ENCODE measurements at places on chromosomes 5 and 9.

GRCh38 chr5:176748967-176749935, 61.1 kb upstream of the UNC5A start:
- DNase-seq: no peak

DNA sequence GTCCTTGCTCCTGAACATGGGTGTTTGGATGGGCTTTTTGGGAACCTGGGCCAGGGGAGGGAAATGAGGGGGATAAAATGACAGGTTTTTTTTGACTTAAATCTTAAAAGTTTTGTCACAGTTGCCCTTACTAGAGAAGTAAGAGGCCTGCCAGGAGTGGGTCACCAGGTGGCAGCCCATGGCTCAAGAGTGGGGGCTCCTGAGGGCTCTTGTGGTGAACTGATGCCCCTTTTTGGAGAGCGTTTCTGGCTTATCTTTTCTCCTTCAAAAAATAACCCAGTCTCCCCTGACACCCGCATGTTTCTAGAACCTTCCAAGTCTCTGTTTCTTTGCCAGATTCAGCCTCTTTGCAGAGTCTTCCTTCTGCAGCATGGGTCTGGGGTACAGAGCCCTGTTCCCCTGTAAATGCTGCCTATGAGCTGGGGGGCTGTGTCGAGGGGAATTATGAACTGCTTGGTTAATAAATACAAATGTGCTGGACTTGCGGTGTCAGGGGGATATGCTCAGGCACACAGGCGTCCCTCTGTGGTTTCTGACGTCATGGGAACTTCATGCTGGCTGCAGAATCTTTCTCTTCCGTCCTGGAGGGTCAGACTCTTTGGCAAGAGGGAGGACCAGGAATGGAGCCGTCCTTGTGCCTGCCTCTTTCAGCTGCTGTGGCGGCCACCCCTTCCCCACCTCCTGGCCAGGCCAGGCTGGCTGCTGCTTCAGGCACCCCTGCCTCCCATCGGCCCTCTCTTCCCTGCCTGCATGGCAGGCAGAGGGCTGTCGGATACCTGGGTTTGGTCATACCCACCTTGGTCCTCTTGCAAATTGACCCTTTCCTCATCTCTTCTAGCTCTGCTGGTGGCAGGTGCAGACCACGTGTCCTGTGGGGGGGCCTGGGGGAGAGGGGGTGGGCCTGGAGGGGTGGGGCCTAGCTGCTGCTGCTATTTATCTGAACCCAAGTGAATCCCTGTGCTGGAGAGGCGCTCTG, 30.1 kb downstream of the PTPA start:
- no peak for DNase-seq

DNA sequence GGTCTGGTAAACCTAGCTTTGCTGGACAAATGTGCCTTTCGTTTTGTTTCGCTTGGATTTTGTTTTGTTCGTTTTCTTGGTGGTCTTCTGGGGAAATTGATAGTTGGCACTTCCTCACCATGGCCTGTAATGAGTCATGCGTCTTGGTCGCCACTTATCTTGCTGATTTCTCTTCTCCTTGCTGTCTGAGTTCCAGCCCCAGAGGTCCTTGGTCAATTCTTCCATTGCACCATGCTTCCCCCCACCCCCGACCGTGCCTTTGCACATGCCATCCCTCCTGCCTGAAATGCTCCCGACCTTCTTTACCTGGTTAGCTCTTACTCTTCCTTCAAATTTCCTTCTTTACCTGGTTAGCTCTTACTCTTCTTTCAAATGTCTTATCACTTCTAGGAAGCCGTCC, 168.7 kb upstream of the MSX2 start:
- no peak for DNase-seq

GRCh38 chr5:93610581-93611272, 27.7 kb downstream of the NR2F1 start:
- DNase-seq: no peak

DNA sequence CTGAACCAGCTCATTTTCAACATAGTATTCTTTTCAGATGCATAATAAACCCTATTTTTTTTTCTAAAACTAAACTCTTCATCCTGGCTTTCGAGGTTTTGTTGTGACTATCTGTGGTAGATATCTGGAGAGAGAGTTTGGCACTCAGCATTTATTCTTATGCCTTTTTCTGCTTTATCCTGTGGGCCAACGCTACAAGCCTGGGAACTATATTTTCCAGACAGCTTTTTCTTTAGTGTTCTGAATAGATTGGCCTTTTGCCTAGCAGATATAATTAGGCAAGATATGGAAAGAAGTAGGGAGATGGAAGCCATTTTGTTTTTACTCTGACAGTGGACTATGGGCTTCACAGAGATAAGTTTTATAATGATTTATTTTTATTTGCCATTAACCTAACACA, 486.7 kb downstream of the TMEM232 start:
- no peak for DNase-seq

DNA sequence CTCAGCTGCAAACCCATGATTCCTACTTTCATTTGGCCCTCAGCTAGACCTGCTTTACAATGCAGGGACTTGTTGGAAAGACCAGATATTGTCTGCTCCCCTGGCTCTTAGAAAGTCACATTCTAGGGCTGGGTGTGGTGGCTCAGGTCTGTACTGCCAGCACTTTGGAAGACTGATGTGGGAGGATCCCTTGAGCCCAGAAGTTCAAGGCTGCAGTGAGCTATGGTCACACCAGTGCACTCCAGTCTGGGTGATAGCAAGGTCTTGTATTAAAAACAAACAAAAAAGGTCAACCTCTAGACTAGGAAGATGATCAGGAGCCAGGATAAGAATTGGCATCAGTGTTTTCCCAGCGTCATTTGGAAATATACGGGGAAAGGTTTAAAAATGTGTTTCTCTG, 145.8 kb downstream of the PALM2AKAP2 start:
- DNase-seq: no peak

DNA sequence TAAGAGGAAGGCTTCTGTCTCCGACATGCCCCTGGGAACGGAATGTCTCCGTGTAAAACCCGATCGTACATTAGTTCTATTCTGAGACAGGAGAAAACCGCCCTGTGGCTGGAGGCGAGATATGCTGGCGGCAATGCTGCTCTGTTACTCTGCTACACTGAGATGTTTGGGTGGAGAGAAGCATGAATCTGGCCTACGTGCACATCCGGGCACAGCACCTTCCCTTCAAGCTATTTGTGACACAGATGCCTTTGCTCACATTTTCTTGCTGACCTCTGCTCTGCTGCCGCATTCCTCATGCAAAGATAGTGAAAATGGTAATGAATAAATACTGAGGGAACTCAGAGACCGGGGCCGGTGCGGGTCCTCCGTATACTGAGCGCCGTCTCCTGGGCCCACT, 2.2 kb upstream of the DPP7 start:
- DNase-seq: no peak

DNA sequence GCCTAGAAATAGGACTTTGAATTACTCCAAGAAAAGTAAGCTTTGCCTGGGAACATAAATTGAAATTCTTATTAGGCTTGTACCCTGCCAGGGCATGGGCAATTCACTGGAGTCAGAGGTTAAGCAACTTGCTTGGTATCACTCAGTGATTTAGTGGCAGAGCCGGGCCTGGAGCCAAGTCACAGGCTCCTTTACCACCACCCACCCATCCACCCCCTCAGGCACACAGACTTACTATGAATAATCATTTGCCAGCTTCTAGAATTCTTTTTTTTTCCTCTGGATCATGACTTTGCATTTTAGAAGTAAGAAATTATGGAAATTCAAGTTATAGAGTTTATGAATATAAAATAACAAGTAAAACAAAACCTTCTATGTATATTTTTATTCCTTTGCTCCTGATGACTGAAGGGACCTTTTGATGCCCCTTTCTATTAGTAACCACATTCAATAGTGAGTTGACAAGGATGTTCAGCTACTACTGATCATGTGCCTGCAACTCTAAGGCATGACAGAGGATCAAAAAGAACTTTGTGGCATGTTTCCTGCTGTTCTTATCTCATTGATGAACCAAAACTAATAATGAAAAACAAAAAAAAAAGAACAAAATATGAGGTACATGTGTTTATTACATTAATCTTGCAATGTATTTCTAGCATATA, 614.7 kb downstream of the TLR4 start:
- DNase-seq: no peak

DNA sequence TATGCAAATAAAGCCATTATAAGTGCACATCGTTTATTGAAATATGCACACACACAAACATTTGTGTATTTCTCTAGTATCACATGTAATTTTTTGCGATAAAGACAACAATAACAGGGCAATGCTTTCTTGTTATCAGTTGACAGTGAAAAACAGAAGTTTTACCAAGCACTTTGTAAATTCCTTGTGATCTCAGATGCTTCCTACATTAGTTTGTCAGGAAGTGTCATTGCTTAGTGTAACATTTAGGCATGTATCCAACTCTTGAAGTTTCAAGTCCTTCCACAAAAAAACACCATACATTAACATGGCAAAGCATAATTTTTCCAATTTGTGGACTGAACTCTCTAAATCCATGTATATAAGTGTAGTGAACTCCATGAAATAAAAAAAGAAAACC, 46.4 kb downstream of the MOCS2 start:
- DNase-seq: no peak

GRCh38 chr9:3441197-3441816, 84.5 kb downstream of the RFX3 start:
- peak; percentile 40 for DNase-seq

DNA sequence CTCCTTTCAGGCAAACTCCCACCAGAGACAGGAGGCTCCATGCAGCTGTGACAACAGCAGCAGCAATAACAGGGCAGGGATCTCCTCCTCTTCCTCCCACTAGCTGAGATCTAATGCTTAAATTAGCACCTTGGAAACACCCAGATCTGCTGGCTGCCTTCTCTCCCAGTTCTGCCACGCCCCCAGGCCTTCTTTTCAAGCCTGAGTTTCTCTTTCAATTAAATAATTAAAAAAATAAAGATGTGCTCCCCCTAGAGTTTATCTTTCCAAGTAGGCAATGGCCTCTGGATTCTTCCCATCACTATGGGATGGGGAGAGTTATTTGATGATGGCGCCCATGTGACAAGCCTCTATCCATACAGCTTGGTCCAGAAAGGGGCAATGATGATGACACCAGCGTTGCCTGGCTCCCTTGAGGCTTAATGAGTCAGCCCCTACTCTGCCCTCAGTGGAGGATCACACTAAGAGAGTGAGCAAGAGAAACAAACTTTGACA, 3.8 kb downstream of the FAM219A start:
- no peak for DNase-seq

- no peak for DNase-seq
These were observed 3.5 kb upstream of the F2RL2 start for GRCh38 chr5:76626738-76627137.

DNA sequence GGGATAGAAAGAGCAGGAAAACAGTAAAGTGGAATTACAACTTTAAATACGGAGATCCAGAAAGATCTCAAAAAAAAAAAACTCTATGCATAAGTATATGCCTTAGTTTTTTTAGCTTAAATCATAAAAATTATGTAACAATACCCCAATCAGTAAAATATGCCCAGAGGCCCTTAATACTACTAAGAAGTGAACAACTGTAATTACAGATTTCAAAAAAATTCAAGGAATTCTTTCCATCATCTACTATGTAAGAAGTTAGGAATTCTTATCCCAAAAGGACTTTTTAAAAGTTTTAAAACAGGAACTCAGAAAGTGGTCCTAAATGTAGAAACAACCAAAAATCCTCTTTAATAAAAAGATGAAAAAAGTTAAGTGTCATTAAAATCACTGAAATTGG, 111.3 kb downstream of the SSBP2 start:
- no peak for DNase-seq

DNA sequence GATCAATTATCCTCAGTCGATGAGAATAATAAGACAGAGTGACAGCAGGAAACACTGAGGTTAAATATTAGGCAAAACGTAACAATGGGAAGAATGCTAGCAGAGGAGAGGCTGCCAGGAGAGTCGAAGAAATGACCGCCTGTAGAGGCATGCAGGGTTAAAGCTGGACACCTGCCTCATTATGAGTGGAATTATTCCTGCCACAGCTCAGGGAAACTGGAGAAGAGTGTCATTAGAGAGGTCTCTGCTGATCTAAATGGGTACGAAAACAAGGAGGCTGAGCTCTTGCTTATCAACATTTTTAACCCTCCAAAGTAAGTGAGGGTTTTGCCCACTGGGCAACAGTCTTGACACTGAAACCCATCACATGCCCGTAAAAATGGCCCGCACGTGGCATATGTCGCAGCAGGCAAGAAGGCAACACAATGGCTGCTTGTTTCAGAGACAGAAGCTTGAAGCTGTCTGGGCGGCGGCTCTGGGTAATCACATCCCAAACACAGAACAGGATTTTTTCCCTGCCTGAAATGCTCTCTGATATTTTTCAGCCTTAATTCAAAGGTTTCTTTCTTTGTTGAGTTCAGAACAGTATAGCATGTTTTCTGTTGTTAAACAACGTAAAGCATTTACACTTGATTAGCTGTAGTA, 118.7 kb downstream of the MED27 start:
- DNase-seq: no peak

DNA sequence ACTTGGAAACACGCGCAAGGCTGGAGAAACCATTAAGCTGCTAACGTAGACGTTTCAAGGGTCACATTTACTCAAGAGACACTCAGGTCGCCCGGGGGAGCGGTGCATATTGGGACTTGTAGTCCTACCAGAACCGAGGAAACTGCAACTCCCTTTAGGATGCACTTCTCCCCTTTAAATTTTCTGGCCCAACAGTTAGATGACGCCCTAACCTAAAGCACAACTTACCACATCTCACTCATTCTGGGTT, 384 bp upstream of the DMXL1 start:
- DNase-seq: no peak

DNA sequence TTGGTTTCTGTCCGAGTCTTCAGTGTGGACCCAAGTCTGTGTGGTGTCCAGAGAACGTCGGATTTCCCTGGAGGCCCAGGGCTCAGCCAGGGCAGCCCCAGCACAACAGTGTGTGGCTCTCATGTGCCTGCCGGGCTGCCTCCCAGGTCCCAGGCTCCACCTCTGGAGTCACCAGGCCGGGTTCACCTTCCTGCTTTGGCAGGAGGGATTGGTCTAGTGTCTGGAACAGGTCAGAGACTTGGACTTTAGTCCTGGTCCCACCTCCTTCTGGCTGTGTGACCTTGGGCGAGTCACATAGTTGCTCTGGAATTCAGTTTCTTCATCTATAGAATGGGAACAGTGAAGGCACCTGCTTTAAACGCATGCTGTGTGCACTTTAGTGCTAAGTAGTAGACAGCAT, 3.2 kb downstream of the DOLPP1 start:
- no peak for DNase-seq

GRCh38 chr9:97979788-97980478, 3.2 kb upstream of the ANP32B start:
- DNase-seq: no peak

GRCh38 chr5:133934822-133935666, 33.4 kb downstream of the C5orf15 start:
- no peak for DNase-seq

- DNase-seq: no peak
These were observed 171.4 kb upstream of the NFIB start for GRCh38 chr9:14485366-14485765.

Measured in endothelial cell (in vitro differentiated cells).